ENCODE measurements at places on chromosomes 6 and 20.

DNA sequence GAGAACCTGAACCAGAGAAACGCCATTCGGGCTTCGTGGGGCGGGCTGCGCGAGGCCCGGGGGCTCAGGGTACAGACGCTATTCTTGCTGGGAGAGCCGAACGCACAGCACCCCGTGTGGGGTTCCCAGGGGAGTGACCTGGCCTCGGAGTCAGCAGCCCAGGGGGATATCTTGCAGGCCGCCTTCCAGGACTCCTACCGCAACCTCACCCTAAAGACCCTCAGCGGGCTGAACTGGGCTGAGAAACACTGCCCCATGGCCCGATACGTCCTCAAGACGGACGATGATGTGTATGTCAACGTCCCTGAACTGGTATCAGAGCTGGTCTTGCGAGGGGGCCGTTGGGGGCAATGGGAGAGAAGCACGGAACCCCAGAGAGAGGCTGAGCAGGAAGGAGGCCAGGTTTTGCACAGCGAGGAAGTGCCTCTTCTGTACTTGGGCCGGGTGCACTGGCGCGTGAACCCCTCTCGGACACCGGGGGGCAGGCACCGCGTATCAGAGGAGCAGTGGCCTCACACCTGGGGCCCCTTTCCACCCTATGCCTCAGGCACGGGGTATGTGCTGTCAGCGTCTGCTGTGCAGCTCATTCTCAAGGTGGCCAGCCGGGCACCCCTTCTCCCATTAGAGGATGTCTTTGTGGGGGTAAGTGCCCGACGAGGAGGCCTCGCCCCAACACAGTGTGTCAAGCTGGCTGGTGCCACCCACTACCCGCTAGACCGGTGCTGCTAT, 904 bp downstream of the B3GALT4 start:
- no peak for DNase-seq

DNA sequence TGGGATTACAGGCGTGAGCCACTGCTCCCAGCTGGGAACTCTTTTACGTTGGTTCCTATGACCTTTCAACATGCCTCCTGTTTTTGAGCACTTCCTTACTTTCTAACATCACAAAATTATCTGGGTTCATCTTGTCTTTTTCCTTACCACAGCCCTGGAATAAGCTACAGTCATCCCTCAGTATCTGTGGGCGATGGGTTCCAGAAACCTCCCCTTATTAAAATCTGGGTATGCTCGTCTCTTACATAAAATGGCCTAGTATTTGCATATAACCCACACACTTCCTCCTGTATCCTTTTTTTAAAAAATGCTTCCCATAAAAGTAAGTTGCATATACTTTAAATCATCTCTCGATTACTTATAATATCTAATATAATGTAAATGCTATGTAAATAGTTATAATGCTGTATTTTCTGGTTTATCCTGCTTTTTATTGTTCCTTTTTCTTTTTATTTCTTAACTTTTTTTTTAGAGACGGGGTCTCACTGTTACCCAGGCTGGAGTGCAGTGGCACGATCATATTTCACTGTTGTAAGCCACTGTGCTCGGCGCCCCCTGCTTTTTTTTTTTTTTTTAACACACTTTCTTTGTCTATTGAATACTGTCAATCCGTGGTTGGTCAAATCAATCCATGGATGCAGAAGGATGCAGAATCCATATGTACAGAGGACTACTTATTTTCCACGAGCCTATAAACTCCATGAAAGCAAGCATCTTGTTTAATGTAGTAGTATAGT, 9.2 kb downstream of the RPF2 start:
- DNase-seq, result no peak

DNA sequence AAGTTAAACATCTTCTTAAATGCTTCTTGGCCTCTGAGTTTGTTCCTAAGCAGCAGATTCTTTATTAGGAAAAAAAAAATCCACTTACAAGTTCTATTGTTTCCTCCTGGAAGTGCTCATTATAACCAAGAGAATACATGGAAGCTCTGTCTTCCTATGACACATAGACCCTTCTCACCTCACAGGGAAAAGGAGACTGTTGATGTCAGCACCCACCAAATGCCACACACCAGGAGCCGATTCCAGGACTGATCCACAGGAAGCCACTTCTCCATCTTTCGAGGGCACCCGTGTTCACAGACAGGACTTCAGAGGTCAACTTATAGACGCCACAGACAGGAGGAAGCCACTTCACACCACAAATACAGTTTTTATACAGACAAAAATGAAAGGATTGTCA, 13.4 kb upstream of the BNIP5 start:
- DNase-seq, result peak; percentile 93

DNA sequence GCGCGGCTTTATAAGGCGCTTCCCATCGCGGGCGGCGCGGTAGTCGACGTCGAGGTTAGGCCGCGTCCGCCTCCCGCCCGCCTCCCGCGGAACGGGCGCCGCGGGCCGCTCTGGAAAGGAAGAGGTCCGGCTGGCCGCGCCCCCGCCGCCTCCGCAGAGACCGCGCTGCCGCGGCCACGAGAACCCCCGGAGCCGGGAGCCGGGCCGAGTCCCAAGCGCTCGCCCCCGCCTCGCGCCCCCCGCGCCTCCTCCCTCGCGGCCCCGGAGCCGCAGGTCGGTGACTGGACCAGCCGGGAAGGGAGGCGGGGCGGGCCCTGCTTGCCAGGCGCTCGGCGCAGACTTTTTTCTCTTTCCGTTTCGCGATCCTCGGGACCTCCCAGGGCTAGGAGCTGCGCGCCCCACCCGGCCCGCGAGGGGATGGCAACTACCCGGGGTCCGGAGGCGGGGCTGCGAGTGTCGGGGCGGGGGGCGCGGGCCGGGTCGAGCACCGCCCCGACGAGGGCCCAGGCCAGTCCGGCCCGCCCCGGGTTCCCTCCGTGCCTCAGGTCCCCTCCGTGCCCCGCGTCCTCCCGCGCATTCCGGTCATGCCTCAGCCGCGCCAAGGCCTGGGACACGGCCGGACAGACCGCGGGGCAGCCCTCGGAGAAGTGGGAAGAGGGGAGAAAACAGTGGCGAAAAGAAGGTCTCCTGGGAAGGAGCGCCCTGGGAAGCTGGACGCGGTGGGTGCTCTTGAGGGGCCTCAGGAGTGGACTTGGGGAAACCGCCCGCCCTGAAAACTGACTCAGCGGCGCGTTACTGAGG, 417 bp upstream of the PXDC1 start:
- DNase-seq, result peak; percentile 95

GRCh38 chr6:125550892-125551291, 198.5 kb upstream of the HEY2 start:
- peak; percentile 18 for DNase-seq

DNA sequence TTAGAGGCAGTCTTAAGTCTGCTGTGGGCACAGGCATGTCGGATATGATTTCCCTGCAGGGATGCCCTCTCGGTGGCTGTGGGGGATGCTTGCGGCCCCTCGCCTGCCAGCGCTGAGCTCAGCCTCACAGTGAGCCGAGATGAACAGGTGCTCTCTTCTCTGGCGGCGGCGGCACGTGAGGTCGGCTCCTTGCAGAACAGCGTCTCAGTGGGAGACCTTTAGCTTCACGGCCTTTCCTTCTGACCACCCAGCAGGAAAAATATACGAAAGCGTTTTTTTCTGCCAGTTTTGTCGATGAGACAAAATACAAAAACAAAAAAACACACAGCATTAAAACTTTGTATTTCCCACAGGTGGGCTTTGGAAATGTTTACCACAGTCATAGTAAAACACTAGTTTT, 23.6 kb downstream of the FOXA2 start:
- no peak for DNase-seq

- DNase-seq, result no peak
Measured at GRCh38 chr6:18185624-18186023, 30.4 kb downstream of the KDM1B start.

- DNase-seq, result no peak
Measured at GRCh38 chr6:2600363-2600762, 150.4 kb downstream of the MYLK4 start.

- peak; percentile 6 for DNase-seq
Measured at GRCh38 chr6:137353346-137353745, 134.2 kb upstream of the IFNGR1 start.

GRCh38 chr20:3047486-3048419, 1.9 kb downstream of the MRPS26 start:
- DNase-seq, result no peak

Data from endothelial cell of umbilical vein (primary cell).